Liver (tissue), 10 donors: ENCODE measurements at places on chromosomes 2 and 18. TPM values are rescaled to one million over a fixed set of nuclear protein-coding genes. Genes with fewer than 3 reads are reported as not detected.

Gene NAT8
- total RNA-seq, result 27.6 TPM

Gene TMBIM1
- 122 TPM for total RNA-seq

Gene NCKAP1
- total RNA-seq, result 64.2 TPM

Gene ELOA2
- not detected for total RNA-seq

Gene AKAIN1
- total RNA-seq, result 0.75 TPM

Gene HOXD12
- not detected for total RNA-seq

Gene EFEMP1
- total RNA-seq, result 9.2 TPM

Gene VAMP8
- total RNA-seq, result 50.8 TPM

Gene PTPN18
- 14.0 TPM for total RNA-seq

DNA sequence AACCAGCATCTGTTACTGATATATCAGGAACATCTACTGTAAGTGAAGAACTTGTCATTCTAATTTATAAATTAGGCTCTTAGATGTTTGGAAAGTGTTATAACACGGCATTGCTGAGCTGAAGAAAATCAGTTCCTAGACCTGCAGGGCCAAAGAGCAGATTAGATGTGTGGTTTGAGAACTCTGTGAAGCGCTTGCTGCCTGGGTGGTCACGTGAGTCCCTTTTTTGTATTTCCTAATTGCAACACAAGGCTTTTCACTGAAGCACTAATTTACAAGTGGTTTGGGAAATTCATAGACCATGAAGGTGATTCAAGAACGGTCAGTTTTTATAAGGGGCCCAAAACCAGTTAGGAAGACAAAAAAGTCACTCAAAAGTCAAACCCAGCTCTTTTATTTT is 106.9 kb upstream of the SP3 start:
- no peaks in the 10 kb centered on the region for H3K27me3 ChIP-seq
- peaks cover 3% of the 10 kb centered on the region for H3K36me3 ChIP-seq
- no peaks in the 10 kb centered on the region for H3K4me1 ChIP-seq
- no peak for DNase-seq

DNA sequence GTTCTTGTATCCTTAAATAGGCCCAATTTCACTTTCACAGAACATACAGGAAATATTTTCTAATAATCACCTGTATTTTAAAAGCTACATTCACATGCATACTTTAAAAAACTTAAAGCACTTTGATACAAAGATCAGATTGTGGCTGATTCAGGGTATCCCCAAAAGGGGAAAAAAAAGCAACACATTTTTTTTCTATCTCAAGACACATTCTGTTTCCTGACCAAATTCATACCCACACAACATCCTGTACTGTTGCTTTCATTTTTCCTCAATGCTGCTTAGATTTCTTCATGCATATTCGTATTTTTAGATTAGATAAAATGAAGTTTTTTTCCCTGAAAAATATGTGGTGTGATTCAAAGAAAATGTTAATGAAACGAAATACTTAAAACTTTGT is 122.5 kb downstream of the TMEFF2 start:
- H3K4me1 ChIP-seq, result peaks cover 28% of the 10 kb centered on the region
- no peak overlapping the region for H3K4me3 ChIP-seq
- H3K27ac ChIP-seq, result no peak overlapping the region
- no peaks in the 10 kb centered on the region for H3K27me3 ChIP-seq
- DNase-seq, result no peak

DNA sequence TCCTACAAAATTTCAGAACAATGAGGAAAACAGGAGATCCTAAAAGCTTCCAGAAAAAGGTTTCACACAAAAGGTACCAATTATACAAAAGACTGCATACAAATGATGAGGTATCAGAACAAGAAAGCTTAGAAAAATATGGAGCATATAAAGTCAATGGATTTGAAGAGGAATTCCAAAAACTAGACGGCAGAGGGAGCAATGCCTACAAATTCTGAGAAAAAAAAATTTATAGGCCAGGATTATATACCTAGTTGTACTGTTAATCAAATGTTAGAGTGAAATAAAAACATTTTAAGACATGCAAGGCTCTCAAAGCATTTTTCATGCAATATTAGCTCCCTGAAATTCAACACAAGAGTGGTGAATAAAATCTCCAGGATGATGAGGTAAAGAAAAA is 106.2 kb downstream of the ZRANB3 start:
- H3K4me3 ChIP-seq, result no peak overlapping the region
- H3K4me1 ChIP-seq, result no peaks in the 10 kb centered on the region
- DNase-seq, result no peak
- no peaks in the 10 kb centered on the region for H3K36me3 ChIP-seq
- H3K27ac ChIP-seq, result no peak overlapping the region

- no peak overlapping the region for H3K4me3 ChIP-seq
- no peaks in the 10 kb centered on the region for H3K4me1 ChIP-seq
- no peaks in the 10 kb centered on the region for H3K27me3 ChIP-seq
- DNase-seq, result no peak
- no peak overlapping the region for H3K27ac ChIP-seq
These were observed 836 bp downstream of the DTNA start for GRCh38 chr18:34710934-34711333.

- H3K4me1 ChIP-seq, result no peaks in the 10 kb centered on the region
- no peak for DNase-seq
- H3K36me3 ChIP-seq, result no peaks in the 10 kb centered on the region
These were observed 111.7 kb upstream of the TNP1 start for GRCh38 chr2:216971593-216971992.

DNA sequence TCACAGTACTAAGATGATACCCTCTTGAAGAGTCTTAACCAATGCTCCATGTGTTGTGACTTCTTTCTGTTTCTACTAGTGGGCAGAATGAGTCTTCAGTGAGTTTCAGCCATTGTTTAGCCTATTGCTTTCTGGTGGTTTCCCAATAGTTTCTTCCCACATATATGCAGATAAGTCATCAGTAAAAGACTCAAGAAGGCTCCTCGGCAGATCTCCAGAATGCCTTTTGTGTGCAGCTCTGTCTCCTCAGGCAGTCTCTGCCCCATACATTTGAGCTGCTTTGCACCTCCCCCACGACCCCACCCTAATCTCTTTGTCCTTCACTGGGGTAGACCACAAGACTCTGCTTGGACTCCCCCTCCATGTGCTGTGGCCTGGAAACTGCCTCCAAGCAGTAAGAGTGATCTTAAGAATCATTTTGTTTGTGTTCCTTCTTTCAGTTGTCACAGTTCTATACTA is 71.6 kb upstream of the CHRNA1 start:
- DNase-seq, result no peak
- H3K4me1 ChIP-seq, result no peaks in the 10 kb centered on the region
- H3K36me3 ChIP-seq, result no peaks in the 10 kb centered on the region
- H3K27me3 ChIP-seq, result no peaks in the 10 kb centered on the region
- no peak overlapping the region for H3K27ac ChIP-seq

GRCh38 chr2:119579424-119580295 is 35.4 kb downstream of the CFAP221 start:
- no peaks in the 10 kb centered on the region for H3K36me3 ChIP-seq
- H3K4me3 ChIP-seq, result no peak overlapping the region
- DNase-seq, result no peak
- no peaks in the 10 kb centered on the region for H3K27me3 ChIP-seq

DNA sequence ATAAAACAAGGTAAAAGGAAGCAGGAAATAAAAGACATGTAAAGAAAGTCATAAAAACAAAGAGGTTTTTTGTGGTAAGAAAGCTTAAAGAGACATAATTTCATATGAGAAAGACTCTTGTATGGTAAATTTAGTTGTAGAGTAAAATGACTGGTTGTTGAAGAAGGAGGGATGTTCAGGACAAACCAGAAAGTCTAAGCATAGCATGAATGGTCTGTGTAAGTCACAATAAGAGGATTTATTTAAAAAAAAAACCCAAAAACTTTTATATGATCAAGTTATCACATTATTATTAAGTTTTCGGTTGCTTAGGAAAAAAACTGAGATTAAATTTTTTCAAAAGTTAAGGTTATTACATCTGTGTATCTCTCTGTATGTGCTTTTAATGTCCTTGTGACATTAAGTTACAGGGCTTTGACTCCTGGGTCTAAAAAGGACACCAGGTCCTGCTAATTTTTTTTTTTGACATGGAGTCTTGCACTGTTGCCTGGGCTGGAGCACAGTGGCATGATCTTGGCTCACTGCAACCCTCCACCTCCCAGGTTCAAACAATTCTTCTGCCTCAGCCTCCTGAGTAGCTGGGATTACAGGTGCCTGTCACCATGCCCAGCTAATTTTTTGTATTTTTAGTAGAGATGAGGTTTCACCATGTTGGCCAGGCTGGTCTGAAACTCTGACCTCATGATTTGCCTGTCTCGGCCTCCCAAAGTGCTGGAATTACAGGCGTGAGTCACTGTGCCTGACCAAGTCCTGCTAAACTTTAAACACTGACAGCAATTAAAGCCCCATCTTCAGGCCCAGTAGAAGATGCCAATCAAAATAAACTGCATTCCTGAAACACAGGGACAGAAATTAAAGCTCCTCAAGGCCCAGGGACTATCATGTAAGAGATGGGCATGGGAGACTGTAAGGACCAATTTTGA is 14.2 kb upstream of the OXER1 start:
- H3K27ac ChIP-seq, result no peak overlapping the region
- H3K27me3 ChIP-seq, result no peaks in the 10 kb centered on the region
- no peak for DNase-seq
- no peaks in the 10 kb centered on the region for H3K4me1 ChIP-seq

GRCh38 chr2:39114771-39115170 is 6.1 kb downstream of the SOS1 start:
- no peak for DNase-seq
- peaks cover 15% of the 10 kb centered on the region for H3K4me1 ChIP-seq
- no peaks in the 10 kb centered on the region for H3K36me3 ChIP-seq
- no peak overlapping the region for H3K4me3 ChIP-seq
- no peak overlapping the region for H3K27ac ChIP-seq
- H3K27me3 ChIP-seq, result no peaks in the 10 kb centered on the region

- peaks cover 7% of the 10 kb centered on the region for H3K4me1 ChIP-seq
- no peak overlapping the region for H3K27ac ChIP-seq
- no peak for DNase-seq
- peaks cover 2% of the 10 kb centered on the region for H3K27me3 ChIP-seq
These were observed 32.0 kb upstream of the MAP2 start for GRCh38 chr2:209391776-209392401.

DNA sequence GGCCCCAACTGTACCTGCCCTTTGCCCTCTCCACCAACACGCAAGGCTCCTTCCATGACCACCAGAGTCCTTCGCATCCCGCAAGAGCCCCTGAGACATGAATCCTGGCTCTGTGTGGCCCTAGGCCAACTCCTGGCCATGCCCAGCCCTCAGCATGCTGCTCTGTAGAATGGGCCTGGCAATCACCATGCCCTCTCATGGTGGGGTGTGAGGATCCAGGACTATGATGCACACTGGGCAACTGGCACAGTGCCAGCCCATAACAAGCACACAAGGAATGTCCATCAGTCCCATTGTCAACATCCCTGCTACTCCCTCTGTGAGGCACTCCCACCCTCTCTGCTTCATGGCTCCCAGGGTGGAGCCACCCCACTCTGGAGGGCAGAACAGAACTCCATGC is 44.7 kb downstream of the FER1L5 start:
- no peak overlapping the region for H3K4me3 ChIP-seq
- H3K27ac ChIP-seq, result no peak overlapping the region
- no peaks in the 10 kb centered on the region for H3K27me3 ChIP-seq
- no peak for DNase-seq
- H3K4me1 ChIP-seq, result no peaks in the 10 kb centered on the region

DNA sequence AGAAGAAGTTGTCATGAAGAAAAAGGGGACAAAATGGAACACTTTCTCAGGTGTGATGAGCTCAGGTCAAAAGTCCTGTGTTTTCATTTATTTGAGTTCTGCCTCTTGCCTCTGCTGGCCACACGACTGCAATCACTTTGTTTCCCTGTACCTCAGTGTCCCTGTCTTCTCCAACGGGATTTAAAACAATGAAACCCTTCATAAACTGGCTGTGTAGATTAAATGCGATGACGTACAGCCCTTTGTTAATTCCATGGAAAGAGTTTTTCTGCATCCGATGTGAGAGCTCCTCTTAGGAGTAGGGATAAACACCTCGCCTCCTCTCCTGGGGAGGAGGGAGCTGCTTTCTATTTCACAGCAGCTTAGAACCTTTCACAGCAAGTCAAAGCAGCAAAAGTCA is 51.5 kb upstream of the CNGA3 start:
- H3K27ac ChIP-seq, result peak overlapping the region; percentile 89
- no peak for DNase-seq
- no peaks in the 10 kb centered on the region for H3K36me3 ChIP-seq
- H3K4me1 ChIP-seq, result peaks cover 25% of the 10 kb centered on the region

DNA sequence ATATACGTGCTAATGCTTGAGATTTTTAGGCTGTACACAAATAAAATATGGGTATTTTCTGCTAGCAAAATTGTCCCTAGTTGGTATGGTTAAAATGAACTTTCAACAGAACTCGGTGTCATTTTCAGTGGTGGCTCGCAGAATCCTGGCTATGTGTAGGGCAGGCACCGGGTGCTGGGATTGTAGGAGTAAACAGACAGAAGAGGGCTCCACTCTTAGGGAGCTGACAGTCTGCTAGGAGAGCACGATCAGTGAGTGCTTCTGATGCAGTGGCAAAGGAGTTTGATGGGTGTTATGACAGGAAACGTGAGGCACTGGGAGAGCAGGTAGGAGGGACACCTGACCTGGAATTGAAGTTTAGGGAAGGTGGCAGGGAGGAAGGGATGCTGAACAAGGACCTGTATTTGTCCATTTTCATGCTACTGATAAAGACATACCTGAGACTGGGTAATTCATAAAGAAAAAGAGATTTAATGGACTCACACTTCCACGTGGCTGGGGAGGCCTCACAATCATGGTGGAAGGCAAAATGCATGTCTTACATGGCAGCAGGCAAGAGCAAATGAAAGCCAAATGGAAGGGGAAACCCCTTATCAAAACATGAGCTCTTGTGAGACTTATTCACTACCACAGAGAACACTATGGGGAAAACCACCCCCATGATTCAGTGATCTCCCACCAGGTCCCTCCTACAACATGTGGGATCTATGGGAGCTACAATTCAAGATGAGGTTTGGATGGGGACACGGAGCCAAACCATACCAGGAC is 105.4 kb upstream of the LCLAT1 start:
- no peak overlapping the region for H3K27ac ChIP-seq
- no peaks in the 10 kb centered on the region for H3K27me3 ChIP-seq
- DNase-seq, result no peak
- no peaks in the 10 kb centered on the region for H3K36me3 ChIP-seq

DNA sequence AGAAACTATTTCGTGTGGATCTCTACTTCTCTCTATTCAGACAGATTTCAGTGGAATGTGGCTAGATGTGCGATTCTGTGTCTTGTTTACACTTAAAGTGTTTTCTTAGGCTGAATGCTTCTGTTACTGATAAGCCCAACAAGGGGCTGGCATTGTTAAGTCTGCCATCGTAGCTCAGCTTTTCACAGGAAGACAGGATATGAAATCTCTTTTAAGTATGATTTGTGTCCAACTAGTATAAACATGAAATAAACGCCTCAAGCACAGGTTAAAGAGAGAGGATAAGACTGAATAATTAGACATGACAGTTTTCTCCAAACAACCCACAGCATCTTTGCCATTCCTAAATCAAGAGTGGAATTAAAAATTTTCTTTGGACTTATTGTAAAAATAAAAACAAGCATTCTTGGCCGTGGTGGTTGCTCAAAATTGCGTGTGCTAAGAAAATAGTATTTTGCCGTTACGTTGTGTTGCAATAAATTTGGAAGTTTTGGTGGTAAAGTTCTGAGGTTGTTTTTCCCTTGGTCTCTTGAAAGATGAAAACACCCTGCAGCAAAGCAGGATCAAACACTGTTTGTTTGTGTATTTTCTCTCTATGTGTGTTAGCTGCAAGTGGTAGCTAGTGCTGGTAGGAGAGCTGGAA is 1.0 kb downstream of the VIT start:
- no peaks in the 10 kb centered on the region for H3K4me1 ChIP-seq
- H3K4me3 ChIP-seq, result no peak overlapping the region
- H3K36me3 ChIP-seq, result no peaks in the 10 kb centered on the region
- DNase-seq, result no peak
- no peak overlapping the region for H3K27ac ChIP-seq
